ENCODE measurements at places on chromosomes 11 and 22. TPM values are rescaled to one million over a fixed set of nuclear protein-coding genes. Genes with fewer than 3 reads are reported as not detected.

Gene CNIH2
- total RNA-seq: 0.55 TPM

Gene TRIM49
- total RNA-seq: not detected

Gene SHANK3
- 95.7 TPM for total RNA-seq

Gene LRP4
- total RNA-seq: 3.1 TPM

Gene KIF18A
- total RNA-seq: 0.32 TPM

Gene WDR74
- total RNA-seq: 50.9 TPM

Gene SSH3
- 19.9 TPM for total RNA-seq

Gene TENM4
- 46.6 TPM for total RNA-seq

Gene SLC2A11
- total RNA-seq: 8.4 TPM

Gene SLC35F2
- total RNA-seq: 3.2 TPM

Gene IGLL1
- total RNA-seq: not detected

Gene APOL4
- 51.4 TPM for total RNA-seq

Gene SCGB1D2
- not detected for total RNA-seq

Gene OR10A2
- total RNA-seq: not detected

Gene MUC2
- 0.80 TPM for total RNA-seq

Gene PYGM
- total RNA-seq: 1.8 TPM

Gene C11orf86
- 0.64 TPM for total RNA-seq

Gene MISFA
- 3.7 TPM for total RNA-seq

Gene C11orf91
- total RNA-seq: 3.4 TPM

Gene ANKK1
- 0.13 TPM for total RNA-seq

Gene BIK
- not detected for total RNA-seq

Gene APOBEC3B
- total RNA-seq: 0.58 TPM

Gene SLC22A6
- not detected for total RNA-seq

Gene PANX2
- total RNA-seq: 1.9 TPM

Gene CCDC73
- total RNA-seq: not detected
